ENCODE measurements at places on chromosomes 7 and 10.

- DNase-seq = no peak
Measured at GRCh38 chr7:139709485-139709884, 68.3 kb downstream of the HIPK2 start.

DNA sequence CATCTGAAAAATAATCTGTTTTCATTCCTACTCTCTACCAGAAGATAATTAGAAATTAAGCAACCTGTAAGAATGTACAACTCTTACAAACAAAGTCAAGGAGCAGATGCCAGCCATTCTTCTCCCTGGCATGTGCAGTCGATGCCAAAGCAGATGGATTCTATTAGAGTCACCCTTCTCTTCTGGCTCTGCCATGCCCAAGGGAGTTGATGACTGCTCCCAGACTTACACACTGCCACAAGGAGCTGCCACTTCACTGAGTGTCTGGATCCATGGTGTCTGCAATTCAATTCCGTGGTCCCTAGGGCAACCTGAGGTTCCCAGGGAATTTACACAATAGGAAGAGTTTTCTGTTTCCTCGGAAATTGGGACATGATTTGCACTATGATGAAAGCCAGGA is 89.1 kb upstream of the IFRD1 start:
- no peak for DNase-seq

- no peak for DNase-seq
Measured at GRCh38 chr7:129493555-129493954, 8.8 kb upstream of the SMKR1 start.

GRCh38 chr7:111356941-111357340 is 205.4 kb downstream of the IMMP2L start:
- DNase-seq = no peak

- no peak for DNase-seq
Measured at GRCh38 chr10:93434991-93435491, 47.1 kb downstream of the MYOF start.

DNA sequence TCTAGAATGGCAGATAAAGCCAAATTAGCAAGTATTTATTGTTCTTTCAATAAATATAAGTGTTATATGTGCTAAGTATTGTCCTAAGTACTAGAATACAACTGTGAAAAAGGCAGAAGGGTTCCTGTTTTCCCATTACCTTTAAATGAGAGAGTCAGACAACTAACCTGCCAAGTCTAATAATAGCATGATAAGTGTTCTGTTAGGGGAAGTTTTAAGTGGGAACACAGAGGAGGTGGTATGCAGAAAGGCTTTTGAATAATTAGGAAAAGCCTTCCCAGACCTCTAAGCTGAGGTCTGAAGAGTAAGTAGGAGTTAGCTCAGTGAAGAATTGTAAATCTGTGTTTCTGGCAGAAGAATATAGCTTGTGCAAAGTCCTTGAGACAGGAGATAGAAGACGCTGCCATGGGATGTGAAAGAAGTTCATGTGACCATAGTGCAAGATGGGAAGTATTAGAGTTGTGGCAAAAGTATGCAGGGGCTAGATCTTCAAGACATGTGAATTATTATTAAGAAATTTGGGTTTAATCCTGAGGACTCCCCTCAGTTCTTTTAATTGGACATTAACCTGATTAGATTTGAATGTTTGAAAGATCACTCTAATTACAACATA is 12.5 kb downstream of the SHOC2 start:
- no peak for DNase-seq

DNA sequence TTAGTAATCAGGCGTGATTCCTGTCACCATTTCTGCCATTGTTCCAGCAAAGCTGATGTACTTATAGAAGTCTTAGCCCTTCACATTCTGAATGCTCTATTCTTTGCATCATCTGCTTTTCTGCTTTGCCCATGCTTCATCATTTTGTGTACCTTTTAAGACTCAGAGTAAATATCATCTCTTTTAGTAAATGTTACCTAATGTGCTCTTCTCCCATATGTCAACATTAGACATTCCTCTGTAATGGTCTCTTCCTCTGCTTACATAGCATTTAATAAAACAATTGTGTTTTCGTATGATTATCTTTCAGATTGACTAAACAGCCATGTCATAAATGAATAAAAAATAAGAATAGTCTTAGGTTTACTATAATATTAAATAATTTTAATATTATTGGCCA is 719.6 kb upstream of the GRM3 start:
- no peak for DNase-seq

- no peak for DNase-seq
Measured at GRCh38 chr10:24642921-24643678, 80.6 kb downstream of the ARHGAP21 start.

DNA sequence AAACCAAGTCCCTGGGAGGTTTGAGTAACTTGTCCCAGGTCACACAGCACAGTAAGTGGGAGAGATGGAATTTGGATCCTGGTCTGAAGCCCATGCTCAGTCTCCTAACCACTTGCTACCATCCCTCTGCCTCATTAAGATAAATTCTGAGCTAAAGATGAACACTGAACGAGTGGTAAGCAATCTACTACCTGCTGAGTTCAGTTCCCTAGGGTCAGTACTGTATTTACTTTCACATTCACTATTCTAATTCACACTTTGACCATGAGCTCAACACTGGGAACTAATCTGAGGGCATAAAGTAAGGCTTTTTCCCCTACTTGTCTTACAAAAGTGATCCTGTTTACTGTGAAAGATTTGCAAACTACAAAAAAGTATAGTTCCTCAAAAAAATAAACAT is 2.4 kb downstream of the UROS start:
- DNase-seq = no peak

- no peak for DNase-seq
Measured at GRCh38 chr10:103443475-103444185, 8.5 kb downstream of the CALHM2 start.

DNA sequence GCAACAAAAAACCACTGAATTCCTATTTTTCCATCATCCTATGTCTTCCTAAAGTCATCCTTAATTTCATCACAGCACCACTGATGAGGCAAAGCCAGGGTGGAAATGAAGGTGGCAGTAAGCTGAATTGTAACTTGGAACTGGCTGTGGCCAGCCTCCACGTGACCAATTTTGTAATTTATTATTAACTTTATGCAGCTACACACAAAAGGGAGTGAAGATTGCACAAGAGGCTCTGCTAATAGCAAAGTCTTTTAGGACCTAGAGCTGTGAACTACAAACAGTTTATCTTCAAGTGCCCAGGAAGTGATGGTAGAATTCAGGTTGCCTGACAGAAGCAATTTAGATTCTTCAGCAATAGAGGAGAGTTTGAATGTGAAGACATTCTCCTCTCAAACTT is 176.4 kb downstream of the CCDC71L start:
- no peak for DNase-seq

GRCh38 chr10:67005981-67006380 is 80.1 kb downstream of the LRRTM3 start:
- DNase-seq = no peak

DNA sequence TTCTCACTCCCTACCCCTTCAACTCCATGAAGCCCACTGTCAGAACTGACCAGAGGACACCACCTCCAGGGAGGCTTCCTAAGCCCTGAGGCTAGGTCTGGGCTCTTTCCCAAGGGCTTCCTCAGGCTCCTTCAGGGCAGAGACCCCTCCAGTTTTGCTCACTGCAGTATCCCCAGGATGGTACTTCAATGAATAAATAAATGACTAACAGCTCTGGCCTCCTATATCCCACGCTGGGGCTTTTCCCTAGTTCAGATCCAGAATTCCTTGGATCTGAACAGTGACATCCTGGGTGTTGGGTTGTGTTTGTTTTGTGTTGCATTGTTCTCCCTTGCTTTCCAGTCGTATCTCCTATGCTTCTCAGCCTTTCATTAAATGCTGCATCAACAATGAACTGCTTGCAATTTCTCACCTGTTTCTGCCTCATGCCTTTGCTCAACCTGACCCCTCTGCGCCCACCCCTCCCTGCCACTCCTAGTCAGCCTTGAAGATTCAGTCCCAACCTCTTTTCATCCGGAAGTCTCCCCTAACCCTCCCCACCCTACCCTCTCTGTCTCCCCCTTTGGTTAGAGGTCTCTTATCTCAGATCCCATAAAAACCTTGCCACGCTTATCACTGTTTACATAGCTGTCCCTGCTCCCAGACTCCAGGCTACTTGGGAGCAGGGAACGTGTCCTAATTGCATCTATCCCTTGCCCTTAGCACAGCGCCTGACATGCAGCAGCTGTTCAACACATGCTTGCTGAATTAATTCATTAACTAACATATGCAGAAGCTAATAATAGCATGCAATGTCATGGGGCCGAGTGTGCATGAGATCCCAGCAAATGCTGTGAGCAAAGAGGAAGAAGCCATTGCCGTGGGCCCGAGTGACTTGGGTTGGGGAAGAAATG is 41.7 kb downstream of the PPP1R3C start:
- no peak for DNase-seq

DNA sequence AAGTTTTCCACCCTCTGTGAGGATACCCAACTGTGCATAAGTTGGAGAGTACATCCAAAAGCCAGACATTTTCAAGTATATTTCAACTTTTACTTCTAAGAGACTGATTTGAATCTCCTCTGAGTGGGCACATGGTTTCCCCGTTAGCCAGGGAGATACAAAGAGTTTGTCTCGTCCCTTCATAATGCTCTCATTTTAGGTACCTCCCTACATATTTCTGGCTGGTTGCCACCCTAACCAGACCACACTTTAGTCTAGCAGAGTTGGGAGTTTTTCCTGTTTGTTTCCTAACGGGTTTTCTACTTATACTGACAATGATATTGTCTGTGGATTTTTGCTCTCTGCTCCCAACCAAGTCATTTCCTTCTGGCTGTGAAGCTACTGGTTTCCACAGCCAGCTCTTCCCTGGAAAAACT is 180.3 kb downstream of the CCDC71L start:
- DNase-seq = no peak

DNA sequence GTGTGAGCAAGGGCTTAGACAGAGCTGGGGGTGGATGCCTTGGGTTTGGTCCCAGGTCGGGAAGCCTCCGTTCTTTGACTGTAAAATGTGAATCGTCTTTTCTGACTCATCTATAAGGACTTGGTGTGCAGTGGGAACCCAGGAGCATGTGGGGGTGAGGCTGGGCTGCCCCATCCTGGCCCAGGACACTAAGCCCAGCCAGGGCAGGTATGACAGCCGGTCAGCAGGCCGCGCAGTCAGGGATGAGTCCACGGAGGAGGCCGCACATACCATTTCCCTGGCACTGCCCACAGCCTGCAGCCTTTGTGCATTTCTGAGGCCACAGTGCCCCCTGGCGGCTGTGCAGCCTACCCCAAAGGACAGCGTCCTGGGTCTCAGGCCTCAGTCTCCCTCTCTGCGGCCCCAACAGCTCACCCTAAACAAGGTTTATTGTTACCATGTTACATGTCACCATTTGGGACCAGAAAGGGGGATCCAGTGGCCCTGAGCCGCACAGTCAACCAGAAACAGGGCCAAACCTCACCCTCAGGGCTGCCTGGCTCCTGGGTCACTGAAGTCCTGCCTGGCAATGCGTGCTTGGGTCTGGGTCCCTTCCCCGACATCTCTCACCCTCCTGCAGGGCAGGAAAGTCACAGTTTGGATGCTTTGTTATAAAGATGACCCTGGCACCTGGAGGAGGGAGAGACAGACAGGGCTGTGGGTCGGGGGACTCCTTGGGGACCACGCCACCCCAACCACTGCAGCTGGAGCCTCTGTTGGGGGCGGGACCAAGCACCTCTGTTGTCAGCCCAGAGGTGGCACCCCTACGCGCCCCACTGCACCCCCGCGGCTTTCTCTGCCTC is 14.4 kb upstream of the SH2B2 start:
- DNase-seq = peak; percentile 71

DNA sequence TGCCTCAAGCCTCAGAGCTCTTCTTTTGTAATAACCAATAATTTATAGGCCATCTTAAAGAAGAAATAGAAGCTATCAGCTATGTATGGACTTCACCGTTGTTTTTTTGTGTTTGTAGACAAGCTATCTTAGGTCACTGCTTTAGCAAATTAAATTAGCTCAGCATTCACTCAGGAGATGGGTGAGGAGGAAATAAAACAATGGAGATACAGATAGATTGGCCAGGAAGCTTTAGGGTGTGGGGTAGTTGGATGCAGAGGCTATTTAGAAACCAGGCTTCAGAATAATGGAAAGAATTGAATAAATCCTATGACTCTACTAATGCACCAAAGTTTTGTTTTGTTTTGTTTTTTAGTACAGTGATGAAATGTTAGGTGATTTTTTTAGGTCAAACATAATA is 66.1 kb downstream of the MDFIC start:
- no peak for DNase-seq

DNA sequence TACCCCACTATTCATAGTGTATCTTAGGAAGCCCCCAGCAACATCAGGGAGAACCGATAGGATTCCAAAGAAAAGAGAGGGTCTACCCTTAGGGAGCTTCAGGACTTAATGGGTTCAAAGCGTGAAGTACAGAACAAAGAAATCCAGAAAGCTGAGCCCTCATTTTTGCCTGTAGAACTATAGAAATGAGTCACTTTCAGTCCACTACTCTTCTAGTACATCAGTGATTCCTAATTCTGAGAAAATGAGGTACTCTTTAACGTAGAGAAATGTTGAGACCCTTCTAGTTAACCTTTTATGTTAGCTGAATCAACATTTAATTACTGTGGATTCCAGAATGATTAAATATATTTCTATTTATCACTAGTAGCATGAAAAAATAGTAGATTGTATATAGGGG is 1.8 kb downstream of the TDRD1 start:
- no peak for DNase-seq

GRCh38 chr7:126487728-126488442 is 764.9 kb downstream of the GRM8 start:
- no peak for DNase-seq

DNA sequence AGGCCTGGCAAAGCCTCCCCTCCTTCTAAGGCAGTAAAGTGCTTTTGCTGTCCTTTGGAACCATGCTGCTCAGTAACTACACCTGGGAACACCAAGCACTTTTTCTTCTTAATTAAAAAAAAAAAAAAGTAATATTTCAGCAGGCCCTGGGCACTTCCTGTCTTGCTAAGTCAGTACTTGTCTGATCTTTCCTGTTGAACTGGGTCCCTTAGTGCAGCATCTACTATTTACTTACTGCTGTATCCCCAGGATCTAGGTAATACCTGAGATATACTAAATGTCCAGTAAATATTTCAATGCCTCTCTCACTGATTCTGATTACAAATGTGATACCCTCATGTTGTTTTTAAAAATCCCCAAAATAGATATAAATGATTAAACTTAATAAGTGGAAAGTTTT is 77.4 kb downstream of the PPP1R3C start:
- DNase-seq = no peak

GRCh38 chr10:90276894-90277475 is 575.6 kb downstream of the KIF20B start:
- no peak for DNase-seq

All from neuronal stem cell (in vitro differentiated cells).